Mesenteric fat pad (tissue), 1 donor: ENCODE measurements at places on chromosomes 11 and 22.
A peak's percentile ranks its signal among the peaks of the same experiment; 100 is the strongest.

- no peak for DNase-seq
Observed at GRCh38 chr11:27201454-27202302, 161.1 kb downstream of the BBOX1 start.

DNA sequence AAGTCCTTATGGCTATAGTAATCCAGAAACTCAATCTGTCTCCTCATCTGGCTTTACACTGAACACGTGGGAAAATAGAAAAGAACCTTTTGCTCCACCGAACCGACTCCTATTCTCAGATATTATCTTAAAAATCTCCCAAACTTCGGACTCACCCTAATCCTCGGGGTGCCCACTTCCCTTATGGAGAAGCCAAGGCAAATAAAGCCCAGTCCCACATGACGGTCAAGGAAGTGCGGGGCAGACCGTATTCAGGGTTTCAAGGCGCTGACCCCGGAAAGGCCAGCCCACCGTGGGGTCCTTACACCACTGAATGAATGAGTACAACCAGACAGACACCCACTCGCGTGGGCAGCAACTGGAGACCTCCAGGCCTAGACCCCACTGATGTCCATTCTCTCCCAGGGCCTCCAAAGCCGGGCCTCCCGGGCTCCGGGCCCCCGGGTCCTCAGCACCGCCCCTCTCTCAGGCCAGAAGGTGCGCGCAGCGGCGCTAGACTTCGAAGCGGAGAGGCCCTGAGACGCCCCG lies 489 bp downstream of the NUP98 start:
- no peak for DNase-seq

GRCh38 chr11:73154178-73154577 lies 12.1 kb upstream of the FCHSD2 start:
- DNase-seq: peak; percentile 68

DNA sequence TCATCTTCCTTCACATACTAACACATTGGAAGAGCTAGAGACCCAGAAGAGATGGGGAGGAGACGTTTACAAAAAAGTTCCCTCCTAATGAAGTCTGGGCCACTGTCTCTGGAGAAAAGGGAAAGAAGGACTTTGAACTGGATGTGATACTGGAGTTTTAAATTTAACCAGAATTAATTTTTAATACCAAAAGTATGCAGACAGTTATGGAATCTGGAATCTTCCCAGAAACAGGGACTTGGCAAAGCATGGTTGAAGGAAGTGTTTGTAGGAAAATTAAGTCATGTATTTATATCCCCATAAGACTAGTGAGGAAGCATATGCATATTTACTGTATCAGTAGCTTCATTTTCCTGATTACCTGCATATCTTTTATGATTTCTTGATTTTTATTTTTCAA lies 215.5 kb downstream of the TTC28 start:
- no peak for DNase-seq

DNA sequence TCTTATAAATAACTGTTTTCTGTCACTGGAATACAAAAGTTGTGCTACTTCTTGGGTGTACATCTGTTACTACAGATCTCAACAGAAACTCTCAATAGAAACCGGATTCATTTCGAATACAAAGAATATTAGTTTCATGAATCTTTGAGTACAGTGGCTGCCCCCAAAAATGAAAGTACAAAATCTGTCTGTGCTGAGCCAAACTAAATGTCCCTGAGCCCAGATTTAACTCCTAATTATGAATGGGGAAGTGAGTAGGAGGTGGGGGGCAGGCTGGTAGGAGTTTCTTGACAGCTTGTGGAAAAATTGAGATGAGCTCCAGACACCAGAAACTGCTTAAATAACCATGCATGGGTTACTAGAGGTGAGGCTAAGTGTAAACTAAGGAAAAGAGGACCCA lies 41.6 kb downstream of the PITPNB start:
- DNase-seq: no peak
